ENCODE measurements at places on chromosomes 6 and 20.

DNA sequence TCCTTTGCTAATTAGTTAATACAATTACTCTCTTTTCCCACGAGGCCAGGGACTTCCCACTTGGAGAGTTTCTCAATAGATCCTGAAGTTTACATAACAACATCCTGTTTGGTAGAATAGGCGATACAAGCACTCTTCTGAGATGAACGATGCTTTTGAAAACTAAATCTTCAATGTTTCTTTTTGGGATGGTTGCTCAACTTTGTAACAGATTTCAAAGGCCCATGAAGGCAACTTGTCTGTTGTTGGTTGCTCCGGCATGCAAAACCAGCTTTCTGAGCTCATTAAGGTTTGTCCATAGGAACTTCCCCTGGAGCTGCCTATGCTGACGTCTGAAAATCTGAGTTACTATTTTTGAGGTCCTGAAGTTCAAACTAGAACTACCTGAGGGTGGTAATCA is 25.9 kb upstream of the ROS1 start:
- DNase-seq = no peak

DNA sequence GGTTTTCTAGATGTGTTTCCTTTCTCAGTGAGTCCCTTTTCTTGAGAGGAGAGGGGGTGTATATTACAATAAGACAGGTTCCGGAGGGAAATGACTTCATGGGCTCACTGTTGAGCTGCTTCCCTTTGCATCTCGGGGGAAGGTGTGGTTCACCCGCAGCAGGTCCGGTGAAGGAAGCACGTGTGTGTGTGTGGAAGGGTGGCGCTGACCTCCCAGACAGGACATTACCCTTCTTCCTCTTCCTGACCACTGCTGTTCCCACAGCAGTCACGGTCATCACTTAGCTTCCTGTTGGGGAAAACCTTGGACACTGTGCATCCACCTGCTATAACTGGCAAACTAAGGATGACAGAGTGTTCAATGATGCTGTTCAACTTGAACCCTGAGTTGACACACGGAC is 83.6 kb downstream of the PLEKHG1 start:
- DNase-seq = no peak

DNA sequence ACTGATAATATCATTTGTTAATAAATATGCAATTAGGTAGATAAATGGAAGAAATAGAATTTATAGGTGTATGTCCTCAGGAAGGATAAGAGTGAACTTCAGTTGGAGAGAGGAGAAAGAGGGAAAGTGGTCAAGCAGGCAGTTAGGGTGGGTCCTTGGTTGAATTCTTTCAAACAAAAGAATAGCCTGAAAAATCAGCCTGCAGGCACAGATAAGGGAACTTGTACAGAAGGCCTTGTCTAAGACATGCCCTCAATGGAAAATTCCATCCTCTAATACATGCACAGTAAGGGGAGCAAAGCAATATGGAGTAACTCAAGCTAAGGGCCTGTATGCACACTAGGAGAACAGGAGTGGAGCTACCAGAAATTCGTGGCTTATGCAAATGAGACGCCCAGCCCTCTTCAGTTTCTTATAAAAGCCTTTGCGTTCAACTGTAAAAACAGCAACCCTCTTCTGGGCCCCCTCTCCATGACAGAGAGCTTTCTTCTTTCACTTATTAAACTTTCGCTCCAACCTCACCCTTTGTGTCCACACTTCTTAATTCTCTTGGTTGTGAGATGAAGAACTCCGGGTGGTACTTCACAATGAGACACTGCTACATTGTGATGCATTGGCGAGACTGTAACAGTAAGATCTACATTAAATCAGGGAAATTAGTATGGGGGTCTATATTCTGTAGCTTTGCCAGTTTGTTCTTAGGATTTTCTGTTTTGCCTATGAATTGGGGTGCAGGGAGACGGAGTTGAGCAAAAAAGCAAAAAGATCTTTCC is 147.0 kb downstream of the HS3ST5 start:
- no peak for DNase-seq

DNA sequence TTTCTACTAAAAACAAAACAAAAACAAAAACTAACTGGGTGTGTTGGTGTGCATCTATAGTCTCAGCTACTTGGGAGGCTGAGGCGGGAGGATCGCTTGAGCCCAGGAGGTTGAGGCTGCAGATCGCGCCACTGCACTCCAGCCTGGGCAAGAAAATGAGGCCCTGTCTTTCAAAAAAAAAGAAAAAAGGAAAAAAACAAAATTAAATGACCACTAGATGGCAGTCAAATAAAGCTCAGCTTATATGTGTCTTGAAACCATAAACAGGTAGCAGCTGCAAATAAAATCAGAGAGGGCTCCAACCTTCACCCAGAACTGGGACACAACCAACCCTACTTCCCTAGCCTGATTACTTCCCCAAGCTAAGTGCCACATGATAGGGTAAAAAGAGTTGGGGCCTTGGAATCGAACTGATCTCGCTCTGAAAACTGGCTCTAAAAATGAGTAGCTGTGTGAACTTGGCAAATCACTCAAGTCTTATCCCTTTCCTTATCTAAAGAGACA is 67.1 kb upstream of the ADGRF4 start:
- no peak for DNase-seq

DNA sequence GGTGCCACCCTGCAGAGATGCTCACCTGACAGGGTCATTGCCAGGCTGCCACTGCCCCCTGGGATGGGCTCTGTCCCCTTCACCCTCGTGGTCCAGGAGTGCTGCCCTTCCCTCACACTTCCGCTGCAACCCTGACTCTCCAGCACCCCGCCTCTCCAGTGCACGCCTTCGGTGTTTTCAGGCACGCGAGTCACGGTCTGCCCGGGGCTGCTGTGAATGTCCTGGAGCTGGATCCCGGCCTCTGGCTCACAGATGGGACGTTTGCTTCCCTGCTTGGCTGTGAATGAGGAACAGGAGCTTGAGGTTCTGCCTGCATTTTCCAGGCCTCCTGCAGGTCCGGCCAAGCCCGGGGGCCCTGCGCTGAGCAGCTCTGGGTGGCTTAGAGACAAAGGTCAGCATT is 343.4 kb downstream of the SMOC2 start:
- no peak for DNase-seq

- no peak for DNase-seq
Observed at GRCh38 chr6:106536851-106537250, 92.4 kb downstream of the RTN4IP1 start.

GRCh38 chr20:18380908-18381529 is 85.8 kb downstream of the DZANK1 start:
- DNase-seq = no peak

DNA sequence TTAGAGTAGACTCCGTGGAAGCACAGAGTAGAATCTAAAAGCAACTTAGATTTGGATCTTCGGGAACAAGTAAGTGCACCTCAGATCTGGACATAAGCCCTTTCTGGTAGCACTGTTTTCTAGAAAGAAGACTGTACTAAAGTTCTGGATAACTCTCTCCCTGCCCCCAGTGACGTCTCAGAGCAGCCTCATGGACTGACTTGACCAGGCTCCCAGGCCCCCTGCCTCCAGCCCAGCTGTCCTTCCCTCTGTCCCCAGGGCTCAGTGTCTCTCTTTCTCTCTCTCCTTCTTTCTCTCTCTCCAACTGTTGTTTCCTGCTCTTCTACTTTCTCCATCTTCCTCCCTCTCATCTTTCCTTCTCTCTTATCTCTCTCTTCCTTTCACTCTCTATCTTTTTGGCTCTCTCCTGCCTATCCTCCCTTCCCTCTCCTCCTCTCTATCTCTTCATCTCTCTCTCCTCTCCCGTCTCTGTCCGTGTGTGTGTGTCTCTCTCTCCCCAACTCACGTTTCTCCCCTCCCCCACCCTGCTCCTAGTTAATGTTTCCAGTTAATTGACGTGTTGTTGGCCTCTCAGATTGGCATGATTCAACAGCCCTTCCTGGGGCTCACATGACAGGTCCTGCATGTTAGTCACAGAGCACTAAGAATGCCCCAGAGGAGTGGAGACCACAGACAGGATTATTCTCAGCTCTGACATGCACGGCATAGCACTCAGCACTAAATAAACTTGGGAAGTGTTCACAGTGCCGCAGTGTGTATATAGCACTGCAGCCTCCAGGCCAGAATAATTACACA is 180.4 kb upstream of the FOXQ1 start:
- no peak for DNase-seq

DNA sequence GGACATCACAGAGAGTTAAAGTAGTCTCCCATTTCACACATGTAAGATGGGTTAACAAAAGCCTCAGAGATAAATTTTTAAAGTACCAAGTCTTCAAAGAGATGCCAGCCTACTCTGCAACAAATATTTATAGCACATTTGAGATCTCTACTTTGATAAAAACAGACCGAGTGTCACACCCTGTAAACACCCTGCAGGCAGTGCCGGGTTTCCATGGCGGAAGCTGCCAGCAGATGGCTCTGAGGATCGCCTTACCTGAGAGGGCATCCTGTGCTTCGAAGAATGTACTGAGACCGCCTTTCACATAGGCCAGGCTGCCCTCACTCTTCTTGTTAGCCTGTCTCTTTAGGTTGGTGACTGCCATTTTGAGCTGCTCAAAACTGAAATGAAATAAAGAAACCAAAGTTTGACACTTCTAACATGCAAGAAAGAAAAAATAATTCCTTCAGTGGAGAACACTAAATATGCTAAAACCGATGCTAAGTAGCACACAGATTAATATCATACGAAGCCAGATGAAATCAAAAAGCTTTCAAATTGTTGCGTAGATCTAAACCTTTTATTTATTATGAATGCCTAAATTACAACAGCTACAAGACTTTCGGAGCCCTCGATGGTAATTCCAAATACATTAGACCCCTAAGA is 39.3 kb downstream of the HUS1B start:
- no peak for DNase-seq

- DNase-seq = no peak
Observed at GRCh38 chr6:165755583-165755982, 92.5 kb upstream of the PDE10A start.
